ENCODE measurements at places on chromosomes 2 and 18.
A peak's percentile ranks its signal among the peaks of the same experiment; 100 is the strongest.

GRCh38 chr2:127067620-127068350 lies 39.2 kb downstream of the BIN1 start:
- DNase-seq, result peak; percentile 48

GRCh38 chr2:204860274-204860673 lies 315.0 kb downstream of the PARD3B start:
- DNase-seq, result no peak

GRCh38 chr18:58635891-58636290 lies 7.0 kb upstream of the ALPK2 start:
- DNase-seq, result no peak

DNA sequence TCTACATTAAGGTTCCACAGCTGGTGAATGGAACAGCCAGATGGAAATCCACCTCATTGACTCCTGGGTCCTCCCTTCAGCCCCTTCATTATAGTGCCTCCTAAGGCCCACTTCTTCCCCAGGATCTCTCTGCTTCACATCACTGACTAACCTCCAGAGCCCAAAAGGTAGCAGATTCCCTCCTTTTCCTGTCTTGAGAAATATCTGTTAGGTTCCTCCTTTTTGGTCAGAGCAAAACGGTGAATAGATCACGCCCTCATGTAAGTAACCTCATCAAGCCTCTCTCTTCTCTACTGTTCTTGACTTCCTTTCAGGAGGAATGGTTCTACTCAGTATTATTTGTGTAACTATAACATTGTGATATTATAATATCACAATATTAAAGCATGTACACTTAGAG lies 155.0 kb upstream of the SRD5A2 start:
- no peak for DNase-seq

DNA sequence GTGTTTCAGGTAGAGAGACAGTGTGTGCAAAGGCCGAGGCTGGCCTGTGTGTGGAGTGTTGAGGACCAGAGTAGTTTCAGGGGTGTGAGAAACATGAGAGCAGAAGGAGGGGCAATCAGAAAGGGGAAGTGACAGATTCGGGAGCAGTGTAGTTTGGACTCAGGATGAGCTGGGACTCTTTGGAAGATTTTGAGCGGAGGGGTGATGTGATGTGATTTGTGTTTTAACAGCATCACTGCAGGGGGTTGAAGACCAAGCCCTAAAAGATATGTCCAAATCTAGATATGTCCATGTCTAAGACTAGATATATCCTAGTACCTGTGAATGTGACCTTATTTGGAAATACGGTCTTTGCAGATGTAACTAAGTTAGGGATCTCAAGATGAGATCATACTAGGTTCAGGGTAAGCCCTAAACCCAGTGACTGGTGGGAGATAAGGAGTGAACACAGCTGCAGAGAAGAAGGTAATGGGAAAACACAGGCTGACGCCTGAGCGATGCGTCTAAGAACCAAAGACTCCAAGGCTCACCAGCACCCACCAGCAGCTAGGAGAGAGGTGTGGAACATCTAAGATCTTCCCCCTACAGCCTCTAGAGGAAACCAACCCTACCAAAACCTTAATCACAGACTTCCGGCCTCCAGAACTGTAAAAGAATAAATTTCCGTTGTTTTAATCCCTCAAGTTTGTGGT lies 38.5 kb upstream of the MYO3B start:
- DNase-seq, result no peak

DNA sequence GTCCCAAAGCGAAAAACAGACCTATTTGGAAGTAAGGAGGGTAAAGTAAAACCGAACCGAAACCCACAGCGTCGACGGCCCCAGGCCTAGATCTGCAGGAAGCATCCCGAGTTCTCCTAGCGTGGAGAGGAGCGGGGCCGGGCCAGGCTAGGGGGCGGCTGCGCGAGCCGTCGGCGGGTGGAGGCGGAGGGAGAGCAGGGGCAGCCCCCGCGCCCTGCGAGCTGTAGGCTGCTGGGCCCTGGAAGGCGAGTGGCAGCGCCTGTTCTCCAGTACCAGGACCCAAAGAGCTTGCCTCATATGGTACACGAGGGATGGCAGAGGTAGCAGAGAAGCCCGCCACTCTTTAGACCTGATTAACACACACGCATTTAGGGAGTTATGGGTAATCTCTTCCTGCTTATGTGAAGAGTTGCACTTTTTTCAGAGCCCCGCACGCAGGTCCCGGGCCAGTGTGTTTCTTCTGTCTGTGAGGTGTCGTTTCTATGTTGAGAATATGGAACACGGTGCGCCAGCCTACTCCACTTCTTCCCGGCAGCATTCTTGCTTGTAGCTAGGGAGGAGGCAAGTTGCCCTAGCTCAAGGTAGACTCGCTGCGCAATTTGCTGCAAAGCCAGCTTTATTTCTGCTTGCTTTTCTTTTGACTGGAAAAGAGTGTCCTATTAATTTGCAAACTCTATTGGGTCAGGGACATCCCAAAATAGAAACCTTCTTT lies 71.1 kb downstream of the ARHGEF33 start:
- no peak for DNase-seq

DNA sequence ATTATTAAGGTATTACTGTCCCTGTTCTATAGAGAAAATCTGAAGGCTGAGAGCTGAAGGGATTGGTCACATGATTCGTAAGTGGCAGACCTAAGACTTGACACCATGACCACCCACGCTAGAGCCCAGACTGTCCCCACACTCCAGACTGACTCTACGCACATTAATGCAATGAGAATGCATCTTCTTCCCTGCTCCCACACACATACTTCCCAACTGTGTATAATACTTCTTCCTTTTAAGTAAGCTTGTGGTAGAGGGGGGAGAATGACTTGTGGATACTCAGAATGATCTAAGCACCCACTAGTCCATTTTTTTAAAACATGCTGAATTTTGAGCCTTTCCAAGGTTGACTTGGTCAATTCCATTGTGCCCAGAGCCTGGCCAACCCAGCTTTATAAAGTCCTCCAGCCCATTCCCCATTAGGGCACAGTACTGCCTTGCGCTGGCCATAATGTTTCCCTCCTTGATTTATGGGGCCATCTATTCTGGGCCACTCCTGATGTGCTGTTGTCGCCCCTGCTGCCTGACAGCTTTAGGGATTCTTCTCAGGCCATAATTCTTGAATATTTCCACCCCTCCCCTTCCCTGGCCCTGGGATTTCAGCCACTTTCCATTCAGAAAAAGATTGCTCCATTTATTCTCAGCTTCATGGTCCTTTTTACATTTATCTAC lies 28.7 kb downstream of the ALK start:
- no peak for DNase-seq

- DNase-seq, result no peak
These were observed 40.8 kb downstream of the RNF152 start for GRCh38 chr18:61851940-61852451.

- DNase-seq, result no peak
These were observed 15.2 kb downstream of the KCNK3 start for GRCh38 chr2:26707747-26708146.

GRCh38 chr2:164771897-164772296 lies 69.7 kb downstream of the COBLL1 start:
- DNase-seq, result no peak

- no peak for DNase-seq
These were observed 316.5 kb downstream of the CCDC85A start for GRCh38 chr2:56500317-56500716.

DNA sequence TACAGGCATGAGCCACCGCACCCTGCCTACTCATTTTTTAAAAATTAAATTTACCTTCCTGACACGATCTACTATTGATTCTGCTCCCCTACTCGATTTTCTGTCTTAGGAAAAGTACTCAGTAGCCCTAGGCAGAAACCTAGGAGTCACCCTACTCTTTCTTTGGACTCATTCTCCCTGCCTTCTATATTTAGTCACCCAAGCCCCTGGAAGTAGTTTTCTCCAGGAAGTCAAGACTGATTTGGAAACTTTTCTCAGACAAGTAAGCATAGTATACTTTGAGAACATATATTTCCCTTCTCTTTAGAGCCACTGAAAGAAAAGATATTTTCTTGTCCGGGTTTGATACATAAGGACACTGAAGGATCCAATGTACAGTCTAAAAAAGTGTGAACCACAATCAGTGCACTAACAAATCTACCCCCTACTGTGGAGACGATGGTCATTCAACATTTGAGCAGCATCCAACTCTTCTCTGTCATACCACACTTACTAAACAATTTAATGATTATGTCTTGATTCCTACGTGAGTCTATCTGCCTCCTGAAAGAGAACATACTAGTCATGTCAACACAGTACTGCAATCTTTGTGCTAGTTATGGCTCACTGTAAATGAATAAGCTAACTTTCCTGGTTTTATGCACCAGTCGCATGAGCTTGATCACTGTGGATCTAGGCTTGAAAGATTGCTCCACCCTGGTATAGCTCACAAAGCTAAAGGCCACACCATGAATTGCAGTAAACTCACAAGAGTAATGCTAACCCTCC lies 19.8 kb downstream of the YWHAQ start:
- DNase-seq, result no peak

- DNase-seq, result no peak
These were observed 13.0 kb upstream of the RIOK3 start for GRCh38 chr18:23440131-23440530.

DNA sequence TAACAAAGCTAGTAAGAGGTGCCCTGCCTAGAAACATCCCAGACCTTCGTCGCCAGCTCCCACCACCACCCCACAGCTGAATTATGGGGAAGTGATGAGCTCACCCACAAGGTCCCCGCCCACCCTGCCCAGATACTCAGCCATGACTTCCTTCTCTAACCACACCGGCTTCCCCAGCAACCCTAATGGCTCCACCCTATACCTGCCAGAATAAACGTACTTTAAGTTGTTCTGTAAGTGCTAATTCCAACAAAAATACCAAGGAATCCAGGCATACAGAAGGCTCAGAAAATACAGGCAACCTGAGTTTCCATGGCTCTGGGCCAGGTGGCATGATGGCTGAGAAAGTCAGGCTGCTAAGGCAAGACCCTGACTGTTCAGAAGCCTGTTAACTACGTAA lies 39.1 kb downstream of the TMEM163 start:
- DNase-seq, result peak; percentile 33

DNA sequence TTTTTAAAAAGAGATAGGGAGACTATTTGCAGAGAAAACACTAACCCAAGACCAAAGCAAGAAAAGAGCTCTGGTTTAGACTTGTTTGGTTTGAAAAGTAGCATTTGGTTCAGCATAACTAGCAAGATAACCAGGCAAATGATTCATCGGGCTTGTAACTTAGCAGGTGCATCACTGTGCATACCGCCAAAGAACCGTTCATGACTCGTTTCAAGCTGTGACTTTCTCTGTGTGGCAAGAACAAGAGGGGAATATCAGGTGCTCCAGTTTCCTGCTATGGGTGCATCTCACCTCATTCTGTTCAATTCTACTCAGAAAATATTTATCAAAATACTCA lies 244.9 kb downstream of the ETAA1 start:
- no peak for DNase-seq

- peak; percentile 45 for DNase-seq
These were observed 2.1 kb upstream of the B3GNT7 start for GRCh38 chr2:231393149-231394131.

DNA sequence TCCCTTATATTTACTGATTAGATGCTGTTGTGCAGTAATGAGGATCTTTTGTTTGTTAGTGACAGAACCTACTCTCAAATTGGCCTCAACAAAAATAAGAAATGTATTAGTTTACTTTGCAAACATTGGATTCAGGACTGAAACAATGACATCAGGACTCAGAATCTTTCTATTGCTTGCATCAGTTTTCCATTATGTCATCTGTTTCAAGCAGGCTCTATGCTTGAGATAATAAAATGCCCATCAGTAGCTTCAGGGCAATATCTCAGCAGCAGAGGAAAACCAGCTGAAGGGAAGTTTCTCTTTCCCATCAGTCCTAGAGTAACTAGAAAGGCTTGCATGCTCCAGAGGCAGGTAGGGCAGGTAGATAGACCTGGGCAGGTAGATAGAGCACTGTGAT lies 375.5 kb upstream of the SLC8A1 start:
- DNase-seq, result no peak

- DNase-seq, result no peak
These were observed 2.2 kb downstream of the LRRTM4 start for GRCh38 chr2:77519888-77520506.

GRCh38 chr2:217193431-217194340 lies 333.8 kb upstream of the TNP1 start:
- no peak for DNase-seq

DNA sequence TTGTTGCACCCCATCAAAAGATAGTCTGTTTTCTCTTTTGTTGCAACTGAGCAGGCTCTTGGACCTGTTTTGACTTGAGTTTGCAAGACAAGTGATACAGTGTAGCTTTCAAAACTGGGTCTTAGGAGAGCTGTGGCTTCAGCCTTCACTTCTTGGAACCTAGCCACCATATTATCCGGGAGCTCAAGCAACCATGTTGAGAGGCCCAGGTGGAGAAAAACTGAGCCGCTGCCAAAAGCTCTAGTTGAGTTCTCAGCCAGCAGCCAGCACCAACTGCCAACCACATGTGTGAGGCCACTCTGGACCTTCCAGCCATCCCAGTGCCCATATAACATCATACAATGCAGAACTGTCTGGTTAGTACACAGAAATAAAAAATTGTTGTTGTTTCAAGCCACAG lies 5.4 kb downstream of the CACNB4 start:
- no peak for DNase-seq

DNA sequence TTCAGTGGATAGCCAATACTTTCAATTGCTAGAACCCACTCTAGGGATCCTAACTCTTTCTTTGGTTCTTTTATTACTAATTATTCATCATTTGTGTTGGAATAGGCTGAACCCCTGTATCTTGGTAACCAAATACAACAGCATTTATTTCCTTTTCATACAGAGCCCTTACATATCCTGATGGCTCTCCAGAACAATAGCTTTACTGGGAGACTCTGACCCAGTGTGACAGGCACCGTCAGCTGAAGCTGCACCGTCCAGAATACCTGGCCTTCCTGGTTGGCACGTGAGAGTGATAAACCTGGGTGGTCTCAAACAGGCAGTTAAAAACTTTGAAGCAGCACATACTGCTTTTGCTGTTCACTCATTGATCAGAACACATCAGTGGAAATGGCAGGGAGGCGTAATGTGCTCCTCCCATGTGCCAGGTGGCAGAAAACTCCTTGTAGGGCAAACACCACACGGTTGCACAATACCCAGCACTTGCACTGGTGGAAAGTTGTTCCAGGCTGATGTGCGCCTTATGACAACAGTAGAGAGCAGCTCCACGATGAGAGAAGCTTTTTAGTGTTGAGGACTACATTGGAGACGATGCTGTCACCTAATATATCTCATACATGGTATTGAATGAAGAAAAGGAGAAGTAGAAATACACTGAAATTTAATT lies 456.2 kb downstream of the PARD3B start:
- no peak for DNase-seq

- DNase-seq, result no peak
These were observed 79.1 kb downstream of the PLCL1 start for GRCh38 chr2:197883354-197884032.

- DNase-seq, result no peak
These were observed 703 bp downstream of the UGGT1 start for GRCh38 chr2:128091726-128092080.

GRCh38 chr2:64866797-64867196 lies 122.4 kb upstream of the SLC1A4 start:
- no peak for DNase-seq

- no peak for DNase-seq
These were observed 102.9 kb upstream of the RAB6C start for GRCh38 chr2:129876541-129876940.
